NCI-H226 (cell line): ENCODE measurements at places on chromosomes 2 and 18.

DNA sequence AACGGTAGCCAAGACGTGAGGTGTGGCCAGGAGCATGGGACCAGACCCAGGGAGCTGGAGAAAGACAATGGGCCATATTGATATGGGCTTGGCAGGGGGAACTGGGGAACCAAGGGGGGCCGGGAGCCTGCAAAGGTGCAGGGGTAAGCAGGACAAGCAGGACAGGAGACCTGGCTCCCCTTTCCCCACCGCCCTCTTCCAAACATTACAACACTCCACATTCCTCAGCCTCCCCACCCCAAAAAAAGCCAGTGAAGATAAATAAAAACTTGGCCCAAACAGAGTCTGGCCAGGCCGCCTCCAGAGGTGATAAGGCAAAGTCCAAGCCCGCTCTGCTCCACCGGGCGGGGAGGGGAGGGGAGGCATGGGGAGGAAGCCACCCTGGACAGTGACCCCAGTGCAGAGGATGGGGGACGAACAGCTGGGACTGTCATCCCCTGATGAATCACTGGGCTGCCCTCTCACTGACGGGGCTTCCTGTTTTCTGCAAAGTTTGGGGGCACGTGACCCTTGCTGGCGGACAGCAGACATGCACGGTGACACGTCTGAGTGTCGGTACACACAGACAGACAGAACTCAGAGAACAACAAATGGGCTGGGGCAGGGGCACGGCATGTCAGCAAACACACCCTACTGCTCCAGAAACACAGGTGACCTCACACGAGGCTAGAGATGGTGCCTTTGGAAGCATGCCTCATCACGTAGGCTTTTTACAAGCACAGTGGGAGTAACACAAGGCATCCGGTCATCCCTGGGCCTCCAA is 100.2 kb downstream of the TNS1 start:
- DNase-seq, result no peak

GRCh38 chr2:46914578-46915230 is 902 bp downstream of the MCFD2 start:
- no peak for DNase-seq

DNA sequence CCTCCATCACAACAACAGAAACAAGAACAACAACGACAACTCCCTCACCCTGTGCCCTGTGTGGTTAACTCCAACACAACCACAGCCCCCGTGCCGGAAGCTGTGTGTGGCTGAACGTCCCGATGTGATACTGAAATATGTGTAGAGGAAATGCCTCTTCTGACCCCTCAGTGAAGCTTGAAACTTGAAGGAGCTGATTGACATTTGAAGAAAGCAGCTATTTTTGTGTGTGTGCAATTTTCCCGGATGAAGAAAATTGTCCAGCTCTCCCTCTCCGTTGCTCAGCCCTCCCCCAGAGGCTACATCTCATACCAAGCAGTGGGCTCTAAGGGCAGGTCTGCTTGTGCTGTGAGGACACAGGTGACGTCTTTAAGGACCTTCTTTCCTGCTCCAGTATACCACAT is 173.8 kb downstream of the ICOS start:
- no peak for DNase-seq

DNA sequence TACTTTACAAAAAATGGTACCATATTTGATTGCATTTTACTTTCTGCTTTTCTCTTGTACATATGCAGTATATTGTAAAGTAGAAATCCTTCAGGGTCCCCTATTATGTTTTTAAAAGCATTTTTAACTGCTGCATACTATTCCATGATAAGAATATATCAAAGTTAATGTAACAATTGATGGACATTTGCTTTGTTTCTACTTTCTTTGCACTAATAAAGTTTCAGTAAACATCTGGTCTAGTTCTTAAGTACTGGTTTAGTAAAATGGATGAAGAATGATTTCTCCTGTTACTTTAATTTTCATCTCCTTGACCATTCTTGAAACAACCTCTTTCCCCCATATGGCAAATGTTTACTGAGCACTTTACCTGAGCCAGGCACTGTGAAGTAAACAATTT is 1.7 kb downstream of the MRPS9 start:
- DNase-seq, result no peak

GRCh38 chr2:40384233-40384632 is 67.7 kb downstream of the SLC8A1 start:
- no peak for DNase-seq

- peak; percentile 65 for DNase-seq
These were observed 11.5 kb downstream of the IGFBP5 start for GRCh38 chr2:216683846-216684245.

- DNase-seq, result peak; percentile 73
These were observed 431.8 kb upstream of the SPHKAP start for GRCh38 chr2:228613133-228613850.

DNA sequence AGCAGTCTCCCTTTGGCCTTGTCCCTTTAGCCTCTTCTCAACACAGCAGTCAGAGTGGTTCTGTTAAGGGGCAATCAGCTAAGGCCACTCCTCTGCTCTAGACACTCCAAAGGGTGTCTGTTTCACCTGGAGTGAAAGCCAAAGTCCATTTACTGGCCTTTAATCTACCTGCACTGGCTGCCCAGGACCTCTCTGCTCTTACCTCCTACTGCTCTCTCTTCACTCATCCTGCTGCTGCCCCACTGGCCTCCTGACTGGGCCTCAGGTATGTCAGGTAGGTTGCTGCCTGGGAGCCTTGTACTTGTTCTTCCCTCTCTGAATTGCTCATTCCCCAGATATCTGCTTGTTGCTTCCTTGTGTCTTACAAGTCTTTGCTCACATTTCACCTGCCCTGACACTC is 68.2 kb downstream of the PIKFYVE start:
- DNase-seq, result no peak

- DNase-seq, result no peak
These were observed 451.0 kb upstream of the SALL3 start for GRCh38 chr18:78528411-78529258.

DNA sequence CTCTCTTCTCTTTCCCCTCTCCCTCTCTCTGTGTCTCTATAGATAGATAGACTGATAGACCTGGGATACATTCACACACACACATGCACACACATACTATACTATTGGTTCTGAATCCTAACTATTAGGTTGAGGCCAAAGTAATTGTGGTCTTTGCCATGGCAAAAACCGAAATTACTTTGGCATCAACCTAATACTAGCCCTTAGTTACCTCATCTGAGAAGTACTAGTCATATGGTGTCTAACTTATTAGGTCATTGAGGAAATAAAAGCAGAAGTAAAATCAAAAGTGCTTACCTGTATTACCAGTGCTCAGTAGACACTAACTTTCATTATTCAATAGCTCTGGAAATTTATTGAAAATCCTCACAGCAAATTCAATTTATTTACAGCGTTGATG is 451.5 kb downstream of the EPHA4 start:
- no peak for DNase-seq

- no peak for DNase-seq
These were observed 246.3 kb upstream of the MYT1L start for GRCh38 chr2:2577407-2577831.

DNA sequence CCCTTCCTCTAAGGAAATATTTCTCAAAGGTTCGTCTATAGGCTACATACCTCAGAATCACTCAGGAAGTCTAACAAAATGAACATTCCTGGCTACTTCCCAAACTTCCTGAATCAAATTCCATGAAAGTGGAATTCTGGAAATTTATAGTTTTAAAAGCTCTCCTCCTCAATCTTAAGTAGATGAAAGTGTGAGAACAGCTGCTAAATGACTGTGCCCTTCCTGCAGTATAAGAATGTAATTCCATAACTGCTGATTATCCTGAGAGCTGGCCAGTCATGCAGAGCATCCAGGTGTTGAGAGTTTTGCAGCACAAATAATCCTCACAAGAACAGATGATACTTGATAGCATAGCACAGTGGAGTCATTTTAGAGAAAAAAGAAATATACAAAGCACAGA is 265.0 kb downstream of the KCNJ3 start:
- DNase-seq, result no peak

- no peak for DNase-seq
These were observed 79.8 kb upstream of the PID1 start for GRCh38 chr2:229350883-229351282.

DNA sequence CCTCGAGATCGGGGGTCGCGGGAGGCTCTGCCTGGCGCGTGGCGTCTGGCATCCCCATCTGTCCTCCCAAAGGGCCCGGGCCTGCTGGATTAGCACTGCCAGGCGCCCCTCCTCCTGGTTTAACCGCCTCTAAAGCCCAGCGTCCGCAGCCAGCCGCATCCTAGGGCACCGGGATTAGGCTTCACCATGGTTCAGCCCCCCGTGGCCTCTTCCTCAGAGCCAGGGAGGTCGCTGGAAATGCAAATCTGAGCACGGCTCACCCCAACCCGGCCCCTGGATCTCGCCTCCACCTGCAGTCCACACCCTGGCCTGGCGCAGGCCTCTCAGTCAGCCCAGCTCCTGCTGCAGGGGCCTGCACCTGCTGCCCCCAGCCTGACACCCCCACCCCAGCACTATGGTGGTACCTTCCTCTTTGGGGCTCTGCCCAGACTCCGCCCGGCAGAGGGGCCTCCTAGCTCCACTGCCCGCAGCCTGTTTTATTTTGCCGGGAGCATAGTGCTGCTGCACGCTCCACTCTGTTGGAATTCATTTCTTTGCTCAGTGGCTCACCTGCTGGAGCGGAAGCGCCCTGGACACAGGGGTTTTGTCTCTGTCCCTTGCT is 13.2 kb downstream of the PRELID3A start:
- no peak for DNase-seq

- DNase-seq, result no peak
These were observed 5.3 kb upstream of the PXDN start for GRCh38 chr2:1749489-1750119.

DNA sequence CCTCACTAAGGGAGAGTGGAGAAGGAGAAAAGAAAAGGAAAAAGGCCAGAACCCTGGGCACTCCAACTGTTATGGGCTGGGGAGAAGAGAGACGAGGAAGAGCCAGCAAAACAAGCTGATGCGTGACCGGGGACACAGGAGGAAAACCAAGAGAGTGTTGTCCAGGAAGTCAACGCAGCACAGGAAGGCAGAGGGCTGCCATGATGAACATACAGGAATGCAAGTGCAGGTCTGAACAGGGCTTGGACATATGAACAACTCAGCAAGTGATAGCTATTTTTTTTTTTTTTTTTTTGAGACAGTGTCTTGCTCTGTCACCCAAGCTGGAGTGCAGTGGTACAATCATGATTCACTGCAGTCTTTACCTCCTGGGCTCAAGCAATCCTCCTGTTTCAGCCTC is 28.4 kb downstream of the SIX3 start:
- DNase-seq, result no peak

DNA sequence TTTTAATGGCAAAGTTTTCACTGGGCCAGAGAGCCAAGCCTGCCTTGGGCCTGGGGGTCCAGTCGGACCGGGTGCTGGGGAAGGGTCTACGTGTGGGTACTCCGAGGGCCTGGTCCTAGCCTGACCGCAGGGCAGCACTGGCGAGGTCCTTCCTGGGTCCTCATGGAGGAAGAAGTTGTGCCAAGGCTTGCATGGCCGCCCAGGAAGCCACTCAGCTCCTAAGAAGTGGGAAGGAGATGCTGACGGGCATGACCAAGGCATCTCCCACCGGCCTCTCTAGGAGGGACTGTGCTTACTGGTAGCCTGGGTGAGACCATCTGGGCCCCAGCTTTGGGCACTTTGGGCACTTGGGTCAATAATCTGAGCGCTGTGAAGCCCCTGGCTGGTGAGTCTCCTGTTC is 22.6 kb downstream of the CIB4 start:
- no peak for DNase-seq

GRCh38 chr2:3037196-3038194 is 340.1 kb downstream of the EIPR1 start:
- DNase-seq, result no peak

DNA sequence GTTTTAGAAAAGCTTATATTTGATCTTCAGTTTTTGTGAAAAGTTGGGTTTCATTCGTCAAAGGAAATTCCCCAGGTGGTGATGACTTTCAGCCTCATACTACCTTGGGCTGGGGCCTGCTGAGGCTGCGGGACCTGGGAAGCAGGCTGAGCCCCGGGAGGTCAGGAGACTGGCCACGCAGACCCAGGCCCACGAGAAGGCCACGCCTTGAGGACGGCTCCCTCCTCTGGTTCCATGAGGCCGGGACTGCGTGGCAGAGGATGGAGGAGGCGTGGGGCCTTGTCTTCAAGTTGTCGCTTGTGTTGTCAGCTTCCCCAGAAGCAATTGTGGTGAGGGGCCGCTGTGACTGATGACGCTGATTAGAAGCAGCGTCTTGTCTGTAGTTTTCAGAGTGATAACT is 11.8 kb downstream of the CNDP2 start:
- DNase-seq, result no peak

- no peak for DNase-seq
These were observed 199.5 kb downstream of the RTP5 start for GRCh38 chr2:242069018-242069417.

GRCh38 chr2:236129935-236130334 is 38.3 kb downstream of the GBX2 start:
- no peak for DNase-seq

DNA sequence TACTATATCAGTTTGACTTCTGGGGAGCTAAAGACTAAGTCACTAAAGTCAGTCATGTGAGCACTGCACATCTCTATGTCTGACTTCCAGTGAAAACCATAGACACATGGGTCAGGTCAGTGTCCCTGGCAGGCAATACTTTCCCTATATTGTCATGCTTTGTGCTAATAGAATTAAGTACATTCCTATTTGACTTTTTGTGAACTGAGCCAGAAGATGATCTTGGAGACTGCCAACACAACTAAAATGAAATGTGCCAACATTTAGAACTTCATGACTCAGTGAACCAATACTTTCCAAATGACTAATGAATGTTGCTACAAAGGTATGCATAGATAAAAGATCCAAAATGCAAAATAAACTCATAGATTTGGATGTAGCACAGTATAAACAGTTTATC is 820.8 kb upstream of the FAM98A start:
- no peak for DNase-seq

GRCh38 chr18:56711708-56712445 is 60.7 kb downstream of the WDR7 start:
- DNase-seq, result no peak

DNA sequence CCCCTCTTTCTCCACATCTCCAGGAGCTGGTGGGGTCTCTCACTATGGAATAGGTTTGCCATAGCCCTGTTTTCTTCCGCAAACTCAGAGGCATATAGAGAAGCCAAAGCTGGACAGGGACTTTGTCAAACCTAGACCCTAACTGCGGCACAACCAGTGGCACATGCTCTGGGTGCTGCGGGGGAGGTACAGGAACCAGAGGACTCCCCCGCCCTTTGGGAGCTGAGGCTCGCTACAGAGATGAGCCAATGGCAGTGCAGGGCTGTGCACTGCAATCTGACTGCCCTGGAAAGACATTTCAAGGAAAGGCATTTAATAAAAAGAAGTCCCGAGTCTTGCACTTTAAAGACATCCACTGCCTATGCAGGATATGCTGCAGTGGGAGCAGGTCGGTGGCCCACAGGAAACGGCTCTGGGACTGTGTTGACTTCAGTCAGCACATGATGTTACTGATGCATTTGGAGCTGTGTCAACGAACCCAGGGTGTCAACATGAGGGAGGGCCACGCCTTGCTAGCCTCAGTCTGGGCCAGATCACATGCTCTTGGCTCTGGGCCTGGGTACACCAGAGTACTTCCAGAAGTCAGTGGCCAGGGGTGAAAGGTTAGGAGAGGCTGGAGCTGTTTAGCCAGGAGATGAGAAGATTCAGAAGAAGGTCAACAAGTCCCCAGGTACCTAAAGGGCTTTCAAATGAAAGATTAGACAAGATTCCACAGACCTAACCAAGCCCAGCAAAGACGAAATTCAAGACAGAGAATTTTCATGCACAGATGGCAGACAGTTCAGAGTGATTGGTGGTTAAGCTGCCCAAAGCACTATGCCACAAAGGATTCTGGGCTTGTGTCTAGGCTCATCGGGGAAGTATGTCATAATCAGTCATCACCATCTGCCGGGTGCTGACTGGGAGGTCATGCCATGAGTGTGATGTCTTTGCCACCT is 8.2 kb downstream of the SLC35F6 start:
- DNase-seq, result no peak

GRCh38 chr2:169772651-169773050 is 26.0 kb upstream of the SSB start:
- no peak for DNase-seq
